ENCODE measurements at places on chromosomes 1 and 21.

DNA sequence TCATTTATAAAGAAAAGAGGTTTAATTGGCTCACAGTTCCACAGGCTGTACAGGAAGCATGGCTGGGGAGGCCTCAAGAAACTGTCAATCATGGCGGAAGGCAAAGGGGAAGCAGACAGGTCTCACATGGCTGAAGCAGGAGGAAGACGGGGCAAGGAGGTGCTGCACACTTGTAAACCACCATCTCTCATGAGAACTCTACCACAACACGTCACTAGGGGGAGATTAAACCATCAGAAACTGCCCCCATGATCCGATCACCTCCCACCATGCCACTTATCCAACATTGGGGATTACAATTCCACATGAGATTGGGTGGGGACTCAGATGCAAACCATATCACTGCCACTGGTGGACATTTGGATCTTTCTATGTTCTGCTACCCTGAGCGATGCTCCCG is 351.4 kb downstream of the NPHP4 start:
- DNase-seq, result no peak

DNA sequence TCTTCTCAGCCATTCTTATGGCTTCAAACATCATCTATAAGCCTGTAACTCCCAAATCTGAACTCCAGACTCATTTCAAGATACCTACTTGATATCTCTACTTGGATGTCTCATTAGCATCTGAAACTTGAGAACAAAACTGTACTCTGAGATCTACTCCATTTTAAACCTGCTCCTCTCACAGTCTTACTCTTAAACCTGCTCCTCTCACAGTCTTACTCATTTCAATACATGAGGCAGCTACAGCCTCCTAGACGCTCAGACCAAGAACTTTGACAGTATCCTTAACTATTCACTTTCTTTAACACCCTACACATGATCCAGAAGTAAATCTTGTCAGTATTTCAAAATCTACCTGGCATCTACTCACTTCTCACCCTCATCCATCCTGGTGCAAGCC is 54.3 kb downstream of the NBPF6 start:
- DNase-seq, result no peak

GRCh38 chr1:164635059-164635802 is 76.2 kb downstream of the PBX1 start:
- no peak for DNase-seq

- no peak for DNase-seq
Measured at GRCh38 chr1:239225396-239225795, 161.0 kb upstream of the CHRM3 start.

DNA sequence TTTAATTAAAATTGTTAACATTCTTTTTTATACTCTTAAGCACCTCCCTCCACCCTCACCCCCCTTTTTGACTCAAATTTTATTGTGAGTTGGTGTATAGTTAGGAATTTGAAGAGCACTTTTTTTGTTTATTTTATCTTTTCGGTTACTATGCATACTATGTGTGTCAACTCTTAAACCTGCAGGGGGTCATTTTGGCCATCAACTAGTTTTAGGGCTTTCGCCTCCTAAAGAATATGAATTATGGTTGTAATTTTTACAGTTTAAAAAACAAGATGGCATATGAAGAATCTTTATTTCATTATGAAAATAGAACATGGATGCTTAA is 9.7 kb downstream of the BACH1 start:
- no peak for DNase-seq
